ENCODE measurements at places on chromosomes 6 and 20.

DNA sequence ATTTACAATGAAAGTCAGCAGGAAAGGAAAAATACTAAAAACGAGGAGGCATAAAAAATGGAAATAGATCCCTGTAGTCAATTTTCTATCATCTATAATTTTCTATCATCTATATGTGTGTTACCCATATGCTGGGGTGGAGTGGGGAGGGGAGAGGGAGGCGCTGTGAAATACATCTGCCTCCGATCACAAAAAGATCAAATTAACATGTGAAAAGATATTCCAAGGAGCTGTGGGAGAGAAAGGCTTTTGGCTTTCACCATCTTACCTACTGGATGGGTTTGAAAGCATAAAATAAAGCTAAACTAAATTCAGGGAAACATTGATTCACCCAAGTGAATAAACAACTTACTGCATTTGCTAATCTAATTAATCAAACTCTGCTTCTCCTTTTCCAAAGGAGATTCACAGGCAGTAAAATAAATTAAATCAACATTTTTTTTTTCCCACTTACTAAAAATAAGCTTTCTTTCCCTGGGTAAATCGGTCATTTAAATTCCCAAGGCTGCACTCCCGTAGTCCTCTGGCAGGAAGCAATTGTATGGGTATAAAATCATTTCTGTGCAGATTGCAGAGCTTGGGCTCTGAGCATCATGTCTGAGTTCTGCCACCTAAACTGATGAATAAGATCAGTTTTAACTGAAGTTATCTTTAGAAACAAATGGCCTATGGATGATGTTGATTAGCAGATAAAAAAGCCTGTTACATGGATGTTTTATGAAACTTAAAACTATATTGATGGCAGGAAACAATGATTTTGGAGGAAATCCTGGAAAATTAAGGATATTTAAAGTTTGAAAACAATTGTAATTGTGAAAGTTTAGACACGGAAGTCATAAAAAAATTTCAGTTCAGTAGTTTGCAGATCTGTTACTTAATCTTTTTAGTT lies 147.9 kb downstream of the SOX4 start:
- no peak for DNase-seq

- DNase-seq: no peak
These were observed 437 bp downstream of the CD40 start for GRCh38 chr20:46118481-46119020.

GRCh38 chr6:107737397-107737793 lies 86.7 kb downstream of the SCML4 start:
- DNase-seq: no peak

DNA sequence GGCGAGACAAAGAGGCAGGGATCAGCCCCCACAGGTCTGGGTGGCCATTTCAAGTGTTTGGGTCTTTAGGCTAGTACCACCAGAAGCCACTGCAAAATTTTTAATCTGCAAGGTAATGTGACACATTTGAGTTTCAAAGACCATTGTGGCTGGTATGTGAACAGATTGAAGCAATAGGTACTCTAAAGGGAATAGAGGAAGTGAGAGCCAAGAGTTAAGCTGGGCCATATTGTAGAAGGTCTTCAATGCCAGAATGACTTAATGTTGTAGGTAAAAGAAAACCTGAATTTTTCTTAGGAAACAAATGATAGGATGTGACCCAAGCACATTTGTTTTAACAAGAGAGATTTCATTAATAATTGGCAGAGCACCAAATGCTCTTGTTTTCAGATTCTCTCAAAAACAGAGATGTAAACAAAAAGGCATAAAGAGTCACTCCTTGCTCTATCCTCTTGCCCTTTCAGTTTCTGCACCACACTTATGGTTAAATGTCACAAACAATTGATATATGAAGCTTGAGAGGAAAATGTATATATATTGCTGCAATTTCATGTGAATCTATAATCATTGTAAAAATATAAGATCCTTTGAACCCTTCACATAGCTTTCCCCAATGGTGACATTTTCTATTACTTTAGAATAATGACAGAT lies 307.1 kb upstream of the PLN start:
- DNase-seq: no peak

- DNase-seq: no peak
These were observed 43.7 kb upstream of the ADTRP start for GRCh38 chr6:11822346-11822745.

All from activated naive CD4-positive, alpha-beta T cell treated with Interleukin-2 at 50 U/mL for 16 hours (primary cell).